ENCODE measurements at places on chromosomes 5 and 9.

DNA sequence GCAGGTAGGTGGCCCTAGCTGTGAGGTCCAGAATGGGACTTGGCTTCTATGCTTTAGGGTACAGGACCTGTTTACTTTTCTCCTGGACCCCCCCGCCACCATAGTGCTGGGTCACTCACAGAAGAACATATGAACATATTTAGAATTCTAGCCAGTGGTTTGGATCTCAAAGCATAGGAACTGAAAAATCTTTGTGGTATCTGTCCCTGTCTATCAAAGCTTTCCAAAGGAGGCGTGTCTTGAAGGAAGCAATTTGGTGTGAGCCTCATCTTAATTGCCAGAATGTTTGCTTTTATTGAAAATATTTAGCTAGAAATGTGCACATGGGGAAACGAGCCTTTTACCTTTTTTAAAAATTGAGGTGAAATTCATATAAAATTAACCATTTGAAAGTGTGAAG lies 6.2 kb downstream of the PHF2 start:
- no peak for DNase-seq

DNA sequence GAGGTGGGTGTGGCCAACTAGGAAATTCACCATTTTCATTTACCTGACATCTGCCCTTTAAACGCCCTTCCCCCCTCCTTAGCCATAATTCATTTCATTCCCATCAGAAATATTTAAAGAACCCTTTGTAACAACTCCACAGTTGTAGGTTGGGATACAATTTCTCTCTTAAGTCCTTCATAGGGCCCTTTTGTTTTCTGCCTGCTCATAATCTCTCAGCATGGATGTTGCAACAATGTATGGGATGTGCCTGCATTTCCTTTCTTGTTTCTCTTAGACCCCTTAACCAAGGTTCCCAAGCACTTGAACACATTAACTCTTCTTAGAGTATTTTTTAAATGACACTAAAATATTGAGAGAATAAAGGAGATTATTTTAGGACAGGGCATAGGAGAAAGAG lies 51.7 kb upstream of the MYO10 start:
- no peak for DNase-seq

GRCh38 chr5:61461417-61461816 lies 129.4 kb downstream of the ZSWIM6 start:
- no peak for DNase-seq

- no peak for DNase-seq
These were observed 29.4 kb downstream of the WWC1 start for GRCh38 chr5:168320805-168321204.

GRCh38 chr9:97557606-97558095 lies 56.2 kb downstream of the TMOD1 start:
- no peak for DNase-seq

- peak; percentile 57 for DNase-seq
These were observed at the start of gene NOTCH1 for GRCh38 chr9:136545965-136546696. NOTCH1 (minus strand) TSS chr9:136546048; CDS start chr9:136545786, 262 bp downstream.

DNA sequence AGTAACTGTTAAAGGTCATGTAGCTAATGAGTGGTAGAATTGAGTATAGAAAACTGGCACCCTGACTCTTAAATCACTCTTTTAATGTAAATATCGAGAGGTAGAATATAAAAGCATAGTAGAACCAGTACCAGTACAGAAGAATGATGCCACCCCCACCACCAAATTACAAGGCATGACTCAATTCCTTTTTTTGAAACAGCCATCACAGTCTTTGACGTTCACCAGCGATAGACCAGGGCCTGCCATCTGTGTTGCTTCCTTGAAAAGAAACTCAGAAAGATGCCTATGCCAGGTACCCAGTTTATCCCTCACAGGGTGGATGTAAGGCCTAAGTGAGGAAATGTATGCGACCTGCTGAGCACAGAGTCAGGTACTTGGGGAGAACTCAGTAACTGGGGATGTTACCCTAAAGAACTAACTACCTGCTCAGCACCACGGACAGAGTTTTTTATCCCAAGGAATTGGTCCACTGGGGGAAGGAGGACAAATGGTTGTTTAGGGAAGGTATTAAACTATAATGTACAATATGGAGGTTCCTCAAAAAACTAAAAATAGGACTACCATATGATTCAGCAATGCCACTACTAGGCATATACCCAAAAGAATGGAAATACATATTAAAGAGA lies 116.5 kb downstream of the BRINP1 start:
- no peak for DNase-seq

DNA sequence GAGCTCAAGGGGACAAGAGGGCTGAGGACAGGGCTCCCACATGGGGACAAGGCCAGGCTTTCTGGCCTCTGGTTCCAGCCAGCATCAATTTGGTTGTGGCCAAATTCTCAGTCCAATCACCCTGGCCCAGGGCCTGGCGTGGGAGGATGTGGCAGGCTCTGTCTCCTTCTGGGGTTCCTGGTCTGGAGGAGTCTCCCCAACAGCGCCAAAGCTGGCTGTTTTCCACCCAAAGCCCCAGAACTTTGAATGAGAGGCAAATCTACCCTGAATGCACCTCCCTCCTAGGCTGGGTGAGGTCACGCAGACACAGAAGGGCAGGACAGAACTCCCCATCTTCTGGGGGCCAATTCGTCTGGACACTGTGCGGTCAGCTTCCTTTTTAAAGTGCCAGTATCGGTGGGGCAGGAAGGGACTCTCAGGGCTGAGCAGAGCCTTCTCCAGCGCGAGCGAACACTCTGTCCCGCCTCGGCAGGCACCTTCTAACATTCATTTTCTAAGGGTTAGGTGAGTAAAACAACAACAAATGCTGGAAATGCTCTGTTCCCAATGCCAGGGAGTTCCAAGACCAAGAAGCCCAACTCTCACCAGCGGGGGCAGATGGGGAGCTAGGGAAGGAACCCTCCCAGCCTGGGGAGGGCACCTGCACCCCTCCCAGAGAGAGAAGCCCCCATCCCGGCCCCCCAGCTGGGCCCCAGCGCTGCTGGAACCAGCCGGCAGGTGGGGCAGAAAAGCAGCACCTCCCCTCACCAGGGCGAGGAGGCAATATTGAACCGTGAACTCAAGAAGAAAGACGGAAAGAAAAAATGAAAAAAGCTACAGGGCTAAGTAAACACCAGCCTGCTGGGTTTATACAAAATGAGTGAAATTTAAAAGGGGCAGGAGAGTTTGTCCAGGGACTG lies 3.7 kb upstream of the DPM2 start:
- DNase-seq, result no peak

GRCh38 chr5:16178745-16179372 lies 732 bp downstream of the MARCHF11 start:
- no peak for DNase-seq

- DNase-seq, result no peak
These were observed 99.2 kb downstream of the IRX1 start for GRCh38 chr5:3694819-3695218.

- DNase-seq, result no peak
These were observed 12.4 kb upstream of the CDH18 start for GRCh38 chr5:20000416-20000815.

DNA sequence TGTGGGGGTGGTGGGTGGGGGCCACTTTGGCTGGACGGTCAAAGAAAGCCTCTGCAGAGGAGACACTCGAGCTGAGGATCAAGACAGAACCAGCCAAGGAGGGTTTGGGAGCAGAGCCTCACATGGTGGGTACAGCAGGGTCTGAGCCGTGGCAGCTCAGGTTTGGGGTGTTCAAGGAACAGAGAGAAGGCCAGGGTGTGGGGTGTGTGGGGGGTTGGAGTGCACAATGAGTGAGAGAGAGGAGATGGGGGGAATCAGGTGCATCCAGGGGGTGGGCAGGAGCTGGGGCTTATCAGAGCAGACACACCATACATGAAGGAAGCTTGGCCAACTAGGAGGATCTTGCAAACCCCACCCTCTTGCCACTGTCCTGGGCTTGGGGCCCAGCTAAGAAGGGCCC lies 140.0 kb downstream of the NSG2 start:
- DNase-seq, result no peak

DNA sequence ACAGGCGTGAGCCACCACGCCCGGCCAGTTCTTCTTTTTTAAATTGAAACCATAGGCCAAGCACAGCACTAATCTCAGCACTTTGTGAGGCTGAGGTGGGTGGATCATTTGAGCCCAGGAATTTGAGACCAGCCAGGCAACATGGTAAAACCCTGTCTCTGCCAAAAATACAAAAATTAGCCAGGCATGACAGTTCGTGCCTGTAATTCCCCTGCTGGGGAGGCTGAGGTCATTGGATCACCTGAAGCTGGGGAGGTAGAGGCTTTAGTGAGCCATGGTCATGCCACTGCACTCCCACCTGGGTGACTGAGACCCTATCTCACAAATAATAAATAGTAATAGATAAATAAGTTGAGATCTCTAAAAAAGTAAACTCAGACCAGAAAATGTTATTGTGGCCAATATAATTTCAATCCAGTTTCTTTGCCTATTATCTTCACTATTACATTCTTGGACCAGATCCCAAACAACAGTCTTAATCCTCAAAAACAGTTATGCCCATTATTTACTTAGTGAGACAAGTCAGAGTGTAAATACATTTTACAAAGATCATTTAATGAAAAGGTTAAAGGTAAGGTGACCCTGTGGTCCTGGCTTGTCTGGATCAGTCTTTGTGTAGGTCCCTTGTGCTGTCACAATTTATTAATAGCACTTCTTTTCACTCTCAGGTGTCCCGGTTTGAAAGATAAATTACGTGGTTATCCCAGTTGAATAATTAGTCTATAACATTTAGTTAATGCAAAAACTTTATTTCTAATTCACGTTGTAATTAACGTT lies 53.6 kb downstream of the RAB24 start:
- no peak for DNase-seq

- DNase-seq, result no peak
These were observed 136.8 kb downstream of the MVB12B start for GRCh38 chr9:126463426-126463825.

- DNase-seq, result no peak
These were observed 131.0 kb upstream of the CCNG1 start for GRCh38 chr5:163306421-163306820.

DNA sequence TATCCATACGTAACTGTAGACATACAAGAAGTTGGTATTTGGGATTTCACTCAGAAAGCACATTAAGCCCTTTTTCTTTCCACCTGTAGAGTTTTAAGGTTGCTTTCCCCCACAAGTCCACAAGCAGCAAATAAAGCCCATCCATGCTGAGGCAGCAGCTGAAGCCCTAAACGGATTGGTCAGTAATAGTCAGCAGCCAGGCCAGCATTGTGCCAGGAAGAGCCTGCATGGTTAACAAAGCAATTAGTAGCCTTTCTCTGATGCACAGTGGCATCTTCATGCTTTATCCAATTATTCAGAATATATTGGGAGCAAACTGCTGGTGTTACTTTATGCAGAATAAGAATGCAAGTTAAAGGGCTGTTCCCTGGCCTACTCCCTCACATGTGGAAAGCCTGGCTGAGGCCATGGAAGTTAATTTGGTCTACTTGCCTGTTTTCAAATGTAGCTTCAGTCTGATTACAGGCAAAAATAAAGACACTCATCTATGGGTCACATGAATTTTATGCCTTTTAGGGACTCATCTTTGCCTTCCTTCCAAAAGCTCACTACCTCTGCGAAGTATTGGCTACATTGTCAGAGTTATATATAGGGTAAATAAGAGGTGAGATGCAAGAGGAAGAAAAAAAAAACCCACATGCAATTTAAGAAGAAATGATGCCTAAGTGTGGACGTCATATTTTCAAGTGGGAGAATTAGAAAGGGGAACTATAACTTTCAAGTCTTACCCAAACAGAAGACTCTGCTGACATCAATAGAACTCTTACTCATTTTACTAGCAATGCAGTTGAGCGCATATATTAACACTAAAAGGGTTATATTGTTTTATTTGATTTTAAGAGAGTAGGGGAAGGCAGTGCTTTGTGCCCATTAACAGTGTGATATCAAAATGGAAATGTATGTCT lies 15.9 kb downstream of the EBF1 start:
- DNase-seq, result no peak

- peak; percentile 64 for DNase-seq
These were observed 49.9 kb upstream of the GDNF start for GRCh38 chr5:37889612-37890317.

DNA sequence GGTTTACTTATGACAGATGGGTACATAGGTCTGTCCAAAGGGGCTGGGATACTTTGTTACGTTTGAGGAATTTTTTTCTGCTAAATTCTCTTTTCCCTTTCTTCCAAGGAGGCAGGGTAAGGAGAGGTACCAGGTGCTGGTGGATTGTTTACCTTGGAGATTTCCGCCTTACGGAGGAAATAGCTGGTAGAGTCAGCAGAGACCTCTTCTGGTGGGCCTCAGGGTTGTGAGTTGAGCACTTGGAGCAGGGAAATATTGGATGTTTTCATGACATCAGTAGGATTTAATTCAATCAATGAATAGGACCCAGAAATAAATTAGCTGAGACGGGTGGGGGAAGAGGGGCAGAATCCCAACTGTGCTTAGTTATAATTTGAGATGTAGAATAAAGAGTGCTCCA lies 60.0 kb upstream of the TAF11L2 start:
- DNase-seq, result no peak

DNA sequence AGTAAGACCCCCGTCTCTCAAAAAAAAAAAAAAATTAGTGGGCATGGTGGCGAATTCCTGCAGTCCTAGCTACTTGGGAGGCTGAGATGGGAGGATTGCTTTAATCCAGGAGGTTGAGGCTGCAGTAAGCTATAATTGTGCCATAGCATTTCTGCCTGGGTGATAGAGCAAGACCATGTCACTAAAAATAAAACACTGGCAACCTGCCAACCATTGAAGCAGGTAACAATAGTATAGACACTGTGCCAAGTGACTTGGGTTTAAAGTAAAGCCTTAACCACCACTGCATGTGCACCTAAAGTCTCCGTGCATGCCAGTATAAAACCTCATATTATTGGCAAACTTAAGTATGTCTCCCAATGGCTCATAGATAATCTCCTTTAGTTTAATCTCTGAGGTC lies 3.4 kb upstream of the APBA1 start:
- no peak for DNase-seq

- DNase-seq, result no peak
These were observed 210.0 kb upstream of the CLINT1 start for GRCh38 chr5:158068964-158069363.

DNA sequence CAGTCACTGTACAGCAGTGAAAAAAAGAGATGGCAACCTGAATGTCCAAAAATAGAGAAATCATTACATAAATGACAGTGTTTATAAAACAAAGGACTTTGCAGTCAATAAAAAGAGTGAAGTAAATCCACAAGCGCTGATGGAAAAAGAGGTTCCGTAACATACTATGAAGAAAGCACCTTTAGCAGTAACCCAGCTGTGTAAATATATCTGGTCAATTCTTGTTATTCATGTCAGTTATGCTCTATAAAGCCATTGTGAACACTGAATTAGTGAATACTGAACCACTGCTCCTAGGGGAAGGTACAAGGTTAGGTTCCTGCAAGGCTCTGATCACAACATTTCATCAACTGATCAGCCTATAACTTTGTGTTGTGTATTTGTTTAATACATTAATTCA lies 39.5 kb downstream of the CCNJL start:
- DNase-seq, result no peak

- no peak for DNase-seq
These were observed 238.4 kb upstream of the CD180 start for GRCh38 chr5:67435032-67435431.

- no peak for DNase-seq
These were observed 201.2 kb downstream of the EBF1 start for GRCh38 chr5:158898185-158899177.

DNA sequence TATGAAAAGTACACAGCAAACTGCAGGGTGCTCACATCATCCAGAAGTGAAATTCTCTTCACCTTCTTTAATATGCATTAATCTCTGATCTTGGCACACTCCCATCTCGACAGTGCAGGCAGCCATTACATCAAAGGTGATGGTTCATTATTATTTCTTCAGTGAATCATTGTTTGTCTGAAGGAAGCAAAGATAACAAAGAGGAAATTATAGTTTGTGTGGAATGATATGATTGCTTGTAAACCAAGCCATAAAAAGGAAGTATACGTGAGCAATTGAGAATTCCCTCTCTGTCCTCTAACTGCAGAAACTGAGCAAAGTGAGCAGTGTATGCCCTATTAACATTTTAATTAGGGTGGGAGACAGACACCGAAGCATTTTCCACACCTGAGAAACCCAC lies 171.6 kb upstream of the PPP1R2B start:
- no peak for DNase-seq
